ENCODE measurements at places on chromosomes 5 and 9.

DNA sequence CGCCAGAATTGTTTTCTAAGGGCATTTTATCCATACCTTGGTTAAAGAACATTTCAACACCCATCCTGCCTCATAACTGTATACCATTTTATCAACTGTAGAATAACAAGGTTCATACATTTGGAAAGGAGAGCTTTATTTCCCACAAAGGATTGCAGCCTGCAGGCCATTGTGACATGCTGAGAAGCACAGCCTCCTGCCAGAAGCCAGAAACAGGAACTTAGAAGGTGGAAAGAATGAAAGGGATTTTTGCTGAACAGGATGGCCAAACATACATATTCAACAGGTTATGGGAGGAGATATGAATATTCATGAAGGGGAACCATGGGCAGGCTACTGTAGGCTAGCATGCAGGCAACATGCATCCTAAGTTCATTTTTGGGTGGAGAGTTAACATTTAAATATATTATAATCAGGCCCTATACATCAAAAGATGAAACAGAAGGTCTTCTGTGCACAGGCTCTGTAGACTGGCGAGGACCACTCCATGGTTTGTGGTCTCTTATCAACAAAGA is 59.9 kb upstream of the DIRAS2 start:
- DNase-seq = no peak

- DNase-seq = peak; percentile 80
Measured at GRCh38 chr9:16708656-16709435, 161.6 kb downstream of the BNC2 start.

GRCh38 chr9:111525056-111525977 is at the start of gene ZNF483:
TSS of gene ZNF483 (plus strand) at chr9:111525179. CDS start at chr9:111527396, 2,217 bp downstream.
- DNase-seq = peak; percentile 74

DNA sequence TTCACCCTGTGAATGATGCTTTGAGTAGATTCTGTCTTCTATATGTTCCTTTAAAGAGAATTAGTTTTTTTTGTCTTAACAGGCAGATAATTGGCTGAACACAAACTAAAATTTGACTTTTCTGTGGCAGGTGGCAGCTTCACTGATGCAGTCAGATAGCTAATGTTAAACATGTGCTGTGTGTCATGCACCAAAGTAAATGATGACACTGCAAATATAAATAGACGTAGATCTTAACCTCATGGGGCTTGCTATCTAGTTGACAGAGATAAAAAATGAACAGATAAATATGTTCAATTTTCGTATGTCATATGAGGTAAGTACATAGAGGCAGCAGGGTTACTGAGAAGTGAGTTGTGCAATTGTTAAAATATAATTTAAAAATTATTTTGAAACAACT is 82.7 kb downstream of the PARP8 start:
- DNase-seq = no peak

GRCh38 chr9:133477992-133478850 is 678 bp downstream of the SLC2A6 start:
- DNase-seq = peak; percentile 18

- DNase-seq = no peak
Measured at GRCh38 chr9:35730486-35730854, 1.5 kb downstream of the TLN1 start.

DNA sequence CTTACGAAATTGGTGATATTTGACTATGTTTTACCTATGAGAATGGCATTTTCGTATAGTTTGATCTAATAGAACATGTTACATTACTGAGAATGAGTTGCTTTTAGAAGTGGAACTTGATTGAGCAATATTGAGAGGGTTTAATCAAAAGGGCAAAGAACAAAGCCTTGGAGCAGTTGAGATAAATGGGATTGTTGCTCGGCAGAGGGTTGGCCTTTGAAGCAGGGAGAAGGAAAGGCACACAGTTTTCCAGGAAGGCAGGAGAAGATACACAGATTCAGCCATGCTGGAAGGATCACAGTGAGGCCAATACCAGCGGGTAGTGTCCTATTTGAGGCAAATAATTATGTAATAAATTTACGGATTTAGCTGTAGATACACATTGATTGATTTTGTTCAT is 19.5 kb downstream of the MAN2A1 start:
- DNase-seq = no peak

GRCh38 chr5:123755653-123756317 is 243.8 kb downstream of the CSNK1G3 start:
- peak; percentile 69 for DNase-seq

- no peak for DNase-seq
Measured at GRCh38 chr9:90848866-90849265, 47.2 kb downstream of the SYK start.

GRCh38 chr5:170386743-170387395 is 2.3 kb downstream of the KCNMB1 start:
- no peak for DNase-seq

- DNase-seq = no peak
Measured at GRCh38 chr5:173497685-173498084, 118.8 kb downstream of the BOD1 start.

DNA sequence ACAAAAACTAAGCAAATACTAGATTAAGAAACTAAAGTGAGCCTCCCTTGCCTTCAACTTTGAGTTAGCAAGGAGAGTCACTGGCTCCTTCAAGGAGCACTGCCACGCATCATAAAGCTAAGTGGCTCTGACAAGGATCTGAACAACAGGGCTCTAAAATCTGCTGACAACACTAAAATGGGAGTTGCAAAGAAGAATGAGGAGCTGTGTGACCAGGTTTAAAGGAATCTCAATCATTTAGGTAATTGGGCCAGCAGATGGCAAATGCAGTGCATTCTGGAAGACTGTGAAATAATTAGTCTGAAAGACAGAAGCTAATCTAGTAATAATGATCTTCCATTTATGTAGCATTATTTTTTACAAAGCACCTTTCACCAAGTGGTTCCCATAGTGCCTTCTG is 297.0 kb upstream of the TAS2R1 start:
- DNase-seq = no peak

DNA sequence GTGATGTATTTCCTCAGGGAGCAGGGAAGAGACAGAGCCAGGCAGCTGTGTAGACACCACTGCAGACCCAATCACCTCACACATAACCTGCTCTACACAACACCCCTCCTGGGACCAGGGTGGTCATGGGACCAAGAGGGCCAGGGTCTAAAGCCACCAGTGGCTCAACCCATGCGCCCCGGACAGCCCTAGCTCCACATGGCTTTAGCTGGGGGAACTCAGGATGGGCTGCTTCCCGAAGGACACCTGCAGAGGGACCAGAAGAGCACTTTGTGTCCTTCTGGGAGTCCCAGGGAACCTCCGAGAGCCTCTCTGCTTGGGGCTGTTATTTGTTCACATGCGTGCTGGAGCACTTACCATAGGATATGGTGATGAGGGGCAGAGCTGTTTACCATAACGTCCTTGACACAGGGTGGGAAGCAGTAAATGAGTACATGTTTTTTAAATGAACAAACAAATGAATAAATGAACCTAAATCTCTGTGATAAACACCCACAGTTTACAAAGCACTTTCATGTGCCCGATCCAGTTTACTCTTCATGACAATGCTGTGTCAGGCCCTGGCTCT is 12.3 kb downstream of the SEPTIN8 start:
- no peak for DNase-seq

DNA sequence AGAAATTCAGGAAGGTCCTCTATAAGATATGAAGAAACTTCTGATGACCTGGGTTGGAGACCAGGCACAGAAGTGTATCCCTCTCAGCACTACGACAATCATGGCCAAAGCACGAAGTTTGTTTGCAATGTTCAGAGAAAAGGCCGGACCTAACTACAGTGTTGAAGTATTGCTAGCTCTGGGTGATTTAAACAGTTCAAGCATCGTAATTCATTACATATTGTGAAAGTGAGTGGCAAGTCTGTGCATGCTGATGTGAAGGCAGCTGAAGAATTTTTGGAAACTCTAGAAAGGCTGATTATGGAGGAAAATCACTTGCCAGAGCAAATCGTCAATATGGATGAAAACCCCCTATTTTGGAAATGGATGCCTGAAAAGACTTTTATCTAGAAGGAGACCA is 67.2 kb upstream of the PANK3 start:
- DNase-seq = no peak

DNA sequence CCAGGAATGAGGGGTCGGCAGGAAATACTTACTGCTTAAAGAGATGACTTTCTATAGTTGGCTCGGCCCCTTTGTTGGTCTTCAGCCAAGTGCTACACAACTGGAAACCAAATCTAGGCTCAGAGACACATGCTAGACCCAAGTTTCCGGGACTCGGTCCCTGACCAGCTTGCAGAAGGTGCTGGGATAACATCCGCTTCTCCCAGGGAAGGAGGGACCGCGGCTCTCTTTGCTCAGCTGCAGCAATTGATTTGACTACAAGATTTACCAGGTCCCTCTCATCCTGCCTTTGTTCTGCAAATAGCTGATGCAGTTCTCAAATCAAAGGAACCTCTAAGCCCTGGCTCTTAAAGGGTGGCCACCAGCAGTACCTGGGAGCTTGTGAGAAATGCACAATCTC is 314.7 kb downstream of the MLLT3 start:
- DNase-seq = no peak

GRCh38 chr5:139733698-139734538 is 61.7 kb upstream of the PSD2 start:
- DNase-seq = no peak

DNA sequence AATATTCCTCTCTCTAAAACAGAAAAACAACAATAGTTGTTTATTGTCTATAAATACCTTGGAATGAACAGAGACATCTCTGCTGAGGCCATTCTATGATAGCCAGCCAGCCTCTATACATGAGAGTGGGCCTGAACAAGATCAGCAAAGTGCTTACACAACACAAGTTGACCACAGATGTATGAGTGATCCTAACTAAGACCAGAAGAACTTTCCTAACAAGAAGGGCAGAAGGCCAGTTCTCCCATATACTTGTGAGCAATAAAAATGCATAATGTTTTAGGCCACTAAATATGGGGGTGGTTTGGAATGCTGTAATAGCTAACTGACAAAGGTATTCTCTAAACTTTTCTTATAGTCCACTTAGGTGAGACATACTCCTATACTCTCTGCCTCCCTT is 345.7 kb downstream of the SPATA31D1 start:
- peak; percentile 90 for DNase-seq

- peak; percentile 83 for DNase-seq
Measured at GRCh38 chr5:310941-311434, 10.5 kb upstream of the AHRR start.

- no peak for DNase-seq
Measured at GRCh38 chr5:7436521-7436920, 40.6 kb downstream of the ADCY2 start.

GRCh38 chr9:76817489-76817888 is 53.3 kb downstream of the PCA3 start:
- peak; percentile 98 for DNase-seq

- DNase-seq = peak; percentile 78
Measured at GRCh38 chr9:93479726-93480125, 26.3 kb upstream of the FAM120AOS start.

- peak; percentile 69 for DNase-seq
Measured at GRCh38 chr9:20570756-20571155, 51.5 kb downstream of the MLLT3 start.

GRCh38 chr5:58358501-58359178 is 101.2 kb downstream of the PLK2 start:
- no peak for DNase-seq

DNA sequence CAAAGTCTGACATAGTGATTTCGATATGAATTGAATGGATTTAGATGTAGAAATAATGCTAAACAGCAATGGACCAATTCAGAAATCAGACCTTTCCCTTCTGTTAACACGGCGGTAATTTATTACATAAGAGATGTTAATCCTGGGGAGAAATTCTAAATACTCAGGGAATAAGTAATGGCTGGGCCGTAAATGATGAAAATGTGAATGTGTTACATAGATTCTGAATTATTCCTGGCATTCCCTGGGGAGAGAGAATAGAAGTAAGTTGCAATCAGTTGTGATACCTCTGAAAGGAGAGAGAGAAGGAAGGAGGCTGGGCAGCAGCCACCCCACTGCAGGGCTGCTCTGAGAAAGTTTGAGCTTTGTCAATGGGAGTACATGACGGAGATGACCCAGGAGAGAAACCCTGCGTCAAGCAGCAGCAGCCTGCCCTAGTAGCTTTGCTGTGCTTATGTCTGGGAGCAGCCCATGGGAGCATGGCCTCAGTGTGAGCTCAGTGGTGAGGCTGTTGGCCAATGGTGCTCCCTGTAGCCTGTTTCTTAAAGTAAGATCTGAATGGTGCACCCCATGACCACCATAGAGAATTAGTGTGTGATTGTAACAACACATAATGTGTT is 420.1 kb downstream of the MTRR start:
- DNase-seq = no peak

DNA sequence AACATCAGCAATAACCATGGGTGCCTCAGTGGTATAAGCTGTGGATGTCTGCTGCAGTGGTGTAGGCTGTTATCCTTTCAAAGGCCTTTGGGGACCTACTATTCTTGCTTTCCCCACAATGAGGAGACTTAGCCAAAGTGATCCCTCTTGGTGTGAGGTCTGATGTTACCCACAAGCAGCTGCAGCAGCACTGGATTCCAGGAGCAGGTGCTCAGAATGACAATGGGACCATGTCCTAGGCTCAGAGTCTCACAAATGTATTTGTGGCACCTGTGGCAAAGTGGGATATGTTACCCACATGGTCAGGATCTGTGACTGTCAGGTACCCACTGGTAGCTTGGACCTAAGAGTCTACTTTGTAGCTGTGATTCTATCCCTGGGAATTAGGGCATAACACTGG is 70.4 kb downstream of the RNF130 start:
- no peak for DNase-seq

DNA sequence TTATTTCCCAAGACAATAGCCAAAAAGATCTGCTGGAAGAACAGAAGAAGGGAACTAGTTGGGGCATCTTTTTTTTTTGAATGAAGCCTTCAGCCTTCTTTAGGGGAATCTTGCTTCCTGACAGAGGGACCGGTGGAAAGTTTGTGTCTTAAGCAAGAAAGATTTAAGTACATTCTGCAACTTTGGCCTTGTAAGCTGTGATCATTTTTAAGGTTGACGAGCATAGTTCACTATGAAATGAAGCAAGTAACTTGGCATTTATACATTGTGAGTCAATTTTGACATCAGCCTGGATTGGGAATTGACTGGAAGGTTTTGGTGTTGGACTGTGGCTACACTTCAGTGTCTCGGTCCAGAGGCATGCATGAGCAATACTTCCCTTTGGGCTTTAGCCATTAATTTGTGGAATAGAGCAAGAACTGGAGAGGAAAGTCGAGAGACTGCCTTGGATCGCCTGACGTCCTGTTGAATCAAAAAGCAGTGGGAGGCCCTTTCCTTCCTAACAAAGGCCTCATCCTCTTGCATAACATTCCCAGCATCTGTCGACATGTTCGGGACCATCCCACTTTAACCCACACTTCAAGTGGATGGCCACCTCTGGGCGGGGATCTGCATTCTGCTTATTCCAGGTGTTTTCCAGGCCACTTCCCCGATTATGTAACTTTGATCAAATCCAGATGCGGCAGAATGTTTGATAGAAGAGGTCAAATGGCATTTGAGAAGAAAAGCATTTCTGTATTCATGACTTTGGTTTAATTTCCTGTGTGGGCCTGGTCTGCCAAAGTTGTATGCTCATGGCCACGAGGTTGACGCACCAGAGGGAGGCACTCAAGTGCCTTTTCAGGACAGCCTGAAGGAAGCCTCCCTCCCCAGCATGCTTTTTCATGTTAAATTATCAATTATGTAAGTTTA is 12.5 kb downstream of the ABL1 start:
- peak; percentile 100 for DNase-seq

- no peak for DNase-seq
Measured at GRCh38 chr5:172049226-172049796, 42.9 kb upstream of the FBXW11 start.
